ENCODE measurements at places on chromosomes 7 and 10.

DNA sequence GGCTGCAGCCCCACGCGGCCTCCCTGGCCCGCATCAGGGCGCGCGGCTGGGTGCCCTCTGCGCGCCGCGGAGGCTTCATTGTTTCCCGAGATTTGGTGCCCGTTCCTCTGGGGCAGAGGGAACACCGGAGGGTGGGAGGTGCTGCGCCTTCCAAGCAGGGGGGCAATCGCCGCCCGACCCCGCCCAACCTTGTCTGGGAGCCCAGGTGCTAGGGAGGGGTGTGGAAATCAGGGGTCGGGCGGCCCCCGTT, 1.0 kb upstream of the NRP1 start:
- peak; percentile 23 for DNase-seq

- no peak for DNase-seq
Measured at GRCh38 chr10:86362586-86363183, 3.9 kb downstream of the GRID1 start.

GRCh38 chr7:136009488-136010079, 32.4 kb upstream of the MTPN start:
- peak; percentile 15 for DNase-seq

- DNase-seq = no peak
Measured at GRCh38 chr7:70775570-70776156, 356.3 kb upstream of the GALNT17 start.

DNA sequence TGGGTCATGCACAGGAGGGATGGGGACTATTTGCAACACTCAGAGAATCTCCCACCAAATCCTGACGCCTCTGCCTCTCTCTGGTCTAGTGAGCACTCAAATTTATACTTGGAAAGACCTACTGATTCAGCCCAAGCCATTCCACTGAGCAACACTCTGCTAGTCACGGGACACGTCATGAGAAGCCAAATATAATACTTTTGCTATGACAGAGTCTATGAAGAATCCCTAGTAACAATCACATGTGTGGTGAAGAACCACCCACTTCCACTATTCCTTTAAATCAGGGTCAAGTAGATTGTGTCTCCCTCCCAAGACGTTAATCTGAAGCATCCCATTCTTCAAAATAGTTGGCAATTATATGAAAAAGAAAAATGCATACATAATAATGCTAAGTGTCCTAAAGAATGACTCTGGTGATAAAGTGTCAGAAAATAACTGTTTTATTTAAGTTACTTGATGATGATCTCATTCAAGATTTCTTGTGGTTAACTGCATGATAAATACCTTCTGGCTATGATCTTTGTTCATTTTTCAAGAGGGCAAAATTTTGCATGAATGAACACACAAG, 28.5 kb downstream of the CHCHD3 start:
- DNase-seq = no peak

DNA sequence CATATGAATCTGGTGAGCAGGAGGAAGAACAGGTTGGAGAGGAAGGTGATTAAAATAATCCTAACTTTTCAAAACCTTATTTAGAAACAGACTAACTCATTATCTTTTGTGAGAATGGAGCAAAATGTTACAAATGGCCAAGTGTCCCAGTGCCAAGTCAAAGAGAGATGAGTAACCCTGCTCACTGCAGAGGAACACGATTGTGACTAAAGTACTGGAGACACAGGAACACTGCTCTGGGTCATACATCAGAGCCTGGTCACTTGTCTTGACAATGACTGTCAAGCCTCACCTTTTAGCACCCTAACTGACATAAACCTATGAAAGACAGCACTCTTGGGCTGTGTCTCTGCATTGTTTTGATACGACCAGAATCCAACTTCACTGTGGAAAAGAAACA, 108.8 kb downstream of the SGMS1 start:
- no peak for DNase-seq

Measured in inflammatory macrophage treated with lipopolysaccharide for 1 hour (primary cell).